ENCODE measurements at places on chromosomes 16 and 17.

- DNase-seq = no peak
- no peaks in the 10 kb centered on the region for H3K4me1 ChIP-seq
- H3K36me3 ChIP-seq = no peaks in the 10 kb centered on the region
- H3K27ac ChIP-seq = no peak overlapping the region
- H3K4me3 ChIP-seq = no peak overlapping the region
Observed at GRCh38 chr17:51673070-51673469, 412.7 kb downstream of the UTP18 start.

GRCh38 chr17:48522031-48522653 lies 8.7 kb downstream of the HOXB1 start:
- peak; percentile 67 for DNase-seq
- H3K4me3 ChIP-seq = peak overlapping the region; percentile 53
- H3K4me1 ChIP-seq = peaks cover 73% of the 10 kb centered on the region
- H3K27ac ChIP-seq = peak overlapping the region; percentile 98

GRCh38 chr16:85428168-85428898 lies 184.8 kb upstream of the GSE1 start:
- peak; percentile 47 for DNase-seq
- no peaks in the 10 kb centered on the region for H3K36me3 ChIP-seq
- H3K27ac ChIP-seq = no peak overlapping the region
- peaks cover 19% of the 10 kb centered on the region for H3K4me1 ChIP-seq

GRCh38 chr17:44942456-44942855 lies 5.1 kb downstream of the KIF18B start:
- peak overlapping the region; percentile 16 for H3K27ac ChIP-seq
- no peaks in the 10 kb centered on the region for H3K27me3 ChIP-seq
- H3K4me1 ChIP-seq = peaks cover 15% of the 10 kb centered on the region
- H3K4me3 ChIP-seq = no peak overlapping the region
- peaks cover 84% of the 10 kb centered on the region for H3K36me3 ChIP-seq

GRCh38 chr16:66881014-66881417 lies 701 bp downstream of the PDP2 start:
- peak overlapping the region; percentile 72 for H3K4me3 ChIP-seq
- peaks cover 19% of the 10 kb centered on the region for H3K36me3 ChIP-seq
- peaks cover 4% of the 10 kb centered on the region for H3K27me3 ChIP-seq

GRCh38 chr16:88478889-88479792 lies 26.1 kb downstream of the ZFPM1 start:
- peaks cover 46% of the 10 kb centered on the region for H3K4me1 ChIP-seq
- no peak overlapping the region for H3K27ac ChIP-seq
- no peaks in the 10 kb centered on the region for H3K36me3 ChIP-seq
- H3K4me3 ChIP-seq = no peak overlapping the region

- H3K4me1 ChIP-seq = peaks cover 47% of the 10 kb centered on the region
- peak overlapping the region; percentile 83 for H3K27ac ChIP-seq
- H3K27me3 ChIP-seq = peaks cover 3% of the 10 kb centered on the region
- DNase-seq = no peak
Observed at GRCh38 chr17:19242323-19242722, 5.2 kb downstream of the EPN2 start.

GRCh38 chr17:73489333-73489732 lies 154.9 kb downstream of the SDK2 start:
- no peak overlapping the region for H3K4me3 ChIP-seq
- peaks cover 20% of the 10 kb centered on the region for H3K36me3 ChIP-seq
- H3K4me1 ChIP-seq = peaks cover 17% of the 10 kb centered on the region
- DNase-seq = no peak
- H3K27me3 ChIP-seq = peaks cover 19% of the 10 kb centered on the region
- H3K27ac ChIP-seq = no peak overlapping the region

DNA sequence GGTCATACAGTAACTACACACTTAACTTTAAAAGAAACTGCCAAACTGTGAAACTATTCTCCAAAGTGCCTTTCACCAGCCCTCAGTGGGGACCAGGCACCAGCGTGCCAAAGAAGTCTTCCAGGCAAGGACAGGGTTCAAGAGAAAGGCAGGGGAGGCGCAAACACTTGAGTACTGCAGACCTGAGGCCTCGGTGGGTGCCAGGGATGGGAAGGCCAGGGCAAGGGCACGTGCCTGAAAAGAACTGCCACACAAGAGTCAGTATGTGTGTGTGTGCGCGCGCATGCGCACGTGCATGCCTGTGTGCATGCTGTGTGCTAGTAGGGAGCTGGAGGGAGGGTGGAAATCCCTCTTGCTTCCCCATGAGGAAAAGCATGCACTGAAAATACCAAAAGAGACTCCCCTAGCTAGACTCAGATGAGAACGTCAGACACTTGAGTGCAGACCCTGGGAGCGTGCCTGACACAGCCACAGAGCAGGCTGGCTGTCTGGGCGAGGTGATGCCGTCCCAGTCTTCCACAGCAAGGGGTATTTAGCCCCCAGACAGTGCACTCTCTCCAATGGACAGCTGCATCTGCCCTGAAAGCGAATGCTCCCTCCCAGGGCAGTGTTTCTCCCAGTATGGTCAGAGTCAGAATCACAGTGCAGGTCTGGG lies 40.1 kb upstream of the GSG1L start:
- peak overlapping the region; percentile 45 for H3K27ac ChIP-seq
- DNase-seq = no peak
- peaks cover 67% of the 10 kb centered on the region for H3K36me3 ChIP-seq
- no peaks in the 10 kb centered on the region for H3K4me1 ChIP-seq

- no peak for DNase-seq
- no peak overlapping the region for H3K4me3 ChIP-seq
- peaks cover 18% of the 10 kb centered on the region for H3K36me3 ChIP-seq
- peaks cover 6% of the 10 kb centered on the region for H3K27me3 ChIP-seq
Observed at GRCh38 chr16:70746708-70747424, 54.1 kb downstream of the VAC14 start.

DNA sequence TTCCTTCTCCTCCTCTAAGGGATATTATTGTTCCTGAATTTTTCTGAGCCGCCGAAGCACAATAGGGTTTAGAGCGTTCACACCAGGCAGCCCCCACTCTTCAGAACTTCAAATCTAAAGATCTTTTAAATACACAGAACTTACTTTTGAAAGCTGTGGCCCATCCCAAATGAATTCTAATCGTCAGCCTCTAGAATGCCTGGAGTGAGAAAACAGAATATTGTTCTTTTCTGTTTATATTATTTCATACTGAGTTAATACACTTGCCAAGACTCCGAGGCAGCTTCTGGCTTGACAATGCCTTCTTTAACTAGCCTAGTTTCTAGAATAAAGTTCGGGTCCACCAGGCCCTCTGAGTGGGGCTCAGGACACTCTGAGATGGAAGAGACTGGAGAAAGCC lies 405.6 kb downstream of the WWOX start:
- no peaks in the 10 kb centered on the region for H3K27me3 ChIP-seq
- peaks cover 73% of the 10 kb centered on the region for H3K4me1 ChIP-seq
- no peaks in the 10 kb centered on the region for H3K36me3 ChIP-seq

DNA sequence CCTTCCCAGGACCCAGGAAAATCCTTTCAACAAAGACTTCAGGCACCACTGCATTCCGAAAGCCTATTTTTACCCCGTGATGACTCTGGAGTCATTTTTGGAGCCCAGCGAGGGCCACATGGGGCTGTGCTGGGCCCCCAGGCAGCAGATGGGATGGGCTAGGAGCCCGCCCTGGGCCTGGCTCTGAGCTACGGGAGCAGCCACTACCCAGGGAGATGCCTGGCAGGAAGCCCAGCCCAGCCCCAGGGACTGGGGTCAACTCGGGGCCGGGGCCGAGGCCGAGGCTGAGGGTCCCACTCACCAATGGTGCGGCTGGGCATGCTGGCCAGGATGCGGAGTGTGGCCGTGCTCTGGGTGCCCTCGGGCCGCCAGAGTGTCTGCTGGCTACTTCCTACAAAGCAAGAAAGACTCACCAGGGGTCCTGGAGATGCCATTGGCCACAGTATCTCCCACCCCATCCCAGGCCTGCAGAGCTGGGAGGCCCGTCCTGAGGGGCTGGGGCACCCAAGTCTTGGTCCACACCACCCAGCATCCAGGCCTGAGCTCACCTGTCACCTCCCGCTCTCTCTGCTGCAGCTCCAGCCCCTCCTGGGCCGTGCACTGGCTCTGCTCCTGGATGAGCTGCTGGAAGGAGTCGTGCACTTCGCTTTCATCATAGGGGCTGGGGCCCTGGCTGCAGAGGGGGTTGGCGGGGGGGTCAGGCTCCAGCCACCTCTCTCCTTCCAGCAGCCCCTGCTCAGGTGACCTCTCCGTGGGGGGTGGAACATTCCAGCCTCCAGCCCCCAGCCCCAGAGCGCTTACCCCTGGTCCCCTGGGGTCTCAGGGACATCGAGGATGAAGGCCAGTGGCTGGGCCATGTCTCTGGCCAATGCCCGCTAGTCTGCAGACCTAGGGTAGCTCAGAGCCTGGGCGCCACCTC lies 2.3 kb downstream of the TMC6 start:
- peak overlapping the region; percentile 85 for H3K4me3 ChIP-seq
- peaks cover 13% of the 10 kb centered on the region for H3K36me3 ChIP-seq
- peaks cover 38% of the 10 kb centered on the region for H3K4me1 ChIP-seq
- peak overlapping the region; percentile 51 for H3K27ac ChIP-seq

GRCh38 chr17:76726776-76727718 lies at the start of gene METTL23:
Gene METTL23, plus strand, starts transcription at chr17:76726839. Its CDS starts 2,872 bp downstream, at chr17:76729711.
- peaks cover 41% of the 10 kb centered on the region for H3K36me3 ChIP-seq
- H3K4me3 ChIP-seq = peak within 1 kb of the TSS; percentile 90
- peak within 1 kb of the TSS; percentile 97 for H3K27ac ChIP-seq
- peak; percentile 78 for DNase-seq

DNA sequence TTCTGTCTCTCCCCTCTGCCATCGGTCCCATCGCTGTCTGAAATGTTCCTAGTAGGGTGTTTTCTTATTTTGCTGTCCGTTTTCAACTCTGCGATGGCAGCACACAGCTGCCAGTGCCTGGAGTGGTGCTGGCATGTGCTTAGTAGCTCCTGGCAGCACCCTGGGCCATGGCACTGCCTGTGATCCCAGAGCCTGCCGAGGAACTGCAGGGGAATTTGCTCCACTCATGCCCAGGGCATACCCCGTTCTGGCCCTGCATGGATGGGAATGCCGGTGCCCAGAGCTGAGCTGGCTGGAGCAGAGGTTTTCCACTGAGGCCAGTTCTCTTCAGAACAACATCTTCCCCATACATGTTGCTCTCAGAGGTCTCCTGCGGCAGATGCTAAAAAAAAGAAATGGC lies 43.1 kb downstream of the GPT2 start:
- peaks cover 37% of the 10 kb centered on the region for H3K36me3 ChIP-seq
- no peak for DNase-seq
- no peaks in the 10 kb centered on the region for H3K4me1 ChIP-seq
- H3K4me3 ChIP-seq = no peak overlapping the region
- no peaks in the 10 kb centered on the region for H3K27me3 ChIP-seq

GRCh38 chr16:79560318-79560717 lies 40.2 kb downstream of the MAF start:
- no peaks in the 10 kb centered on the region for H3K27me3 ChIP-seq
- H3K4me1 ChIP-seq = peaks cover 20% of the 10 kb centered on the region
- DNase-seq = no peak
- H3K36me3 ChIP-seq = peaks cover 14% of the 10 kb centered on the region

DNA sequence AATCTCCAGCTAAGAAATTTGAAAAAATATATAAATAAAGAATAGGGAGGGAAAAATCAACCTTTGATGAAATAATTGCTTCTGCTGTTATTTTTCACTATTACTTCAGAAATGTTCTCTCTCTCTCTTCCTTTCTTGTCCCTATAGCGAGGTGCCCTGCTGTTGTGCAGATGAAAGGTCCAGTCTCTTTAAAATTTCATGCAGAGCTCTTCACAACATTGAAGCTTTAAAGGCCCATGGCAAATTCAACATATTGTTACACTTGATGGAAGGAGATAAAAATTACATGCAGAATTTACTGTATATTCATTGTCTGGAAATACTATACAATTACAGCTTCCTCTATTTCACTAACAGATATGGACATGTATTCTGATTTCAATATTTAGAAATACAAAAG lies 86.4 kb upstream of the PSMD7 start:
- peaks cover 5% of the 10 kb centered on the region for H3K4me1 ChIP-seq
- no peak overlapping the region for H3K27ac ChIP-seq
- no peak overlapping the region for H3K4me3 ChIP-seq
- no peak for DNase-seq

DNA sequence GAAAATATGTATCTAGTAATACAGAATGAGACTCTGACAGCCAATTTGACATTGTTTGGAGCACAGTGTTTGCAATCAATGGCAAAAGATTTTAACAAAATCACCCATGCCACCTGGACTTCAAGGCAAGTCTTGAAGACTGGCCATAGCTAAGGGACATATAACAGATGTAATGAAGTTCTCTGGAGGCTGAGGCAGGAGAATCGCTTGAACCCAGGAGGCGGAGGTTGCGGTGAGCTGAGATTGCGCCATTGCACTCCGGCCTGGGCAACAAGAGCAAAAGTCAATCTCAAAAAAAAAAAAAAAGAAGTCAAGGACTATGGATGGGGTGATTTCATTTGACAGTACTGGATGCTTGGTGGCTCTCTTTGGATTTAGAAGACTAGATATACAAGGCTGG lies 5.6 kb upstream of the BPTF start:
- H3K4me1 ChIP-seq = peaks cover 16% of the 10 kb centered on the region
- no peak overlapping the region for H3K4me3 ChIP-seq
- no peaks in the 10 kb centered on the region for H3K36me3 ChIP-seq
- no peak for DNase-seq
- H3K27ac ChIP-seq = no peak overlapping the region

- DNase-seq = no peak
- peaks cover 30% of the 10 kb centered on the region for H3K4me1 ChIP-seq
- peak overlapping the region; percentile 93 for H3K4me3 ChIP-seq
- H3K27ac ChIP-seq = peak overlapping the region; percentile 60
- H3K27me3 ChIP-seq = no peaks in the 10 kb centered on the region
Observed at GRCh38 chr17:67364847-67365737, 1.3 kb downstream of the PSMD12 start.

DNA sequence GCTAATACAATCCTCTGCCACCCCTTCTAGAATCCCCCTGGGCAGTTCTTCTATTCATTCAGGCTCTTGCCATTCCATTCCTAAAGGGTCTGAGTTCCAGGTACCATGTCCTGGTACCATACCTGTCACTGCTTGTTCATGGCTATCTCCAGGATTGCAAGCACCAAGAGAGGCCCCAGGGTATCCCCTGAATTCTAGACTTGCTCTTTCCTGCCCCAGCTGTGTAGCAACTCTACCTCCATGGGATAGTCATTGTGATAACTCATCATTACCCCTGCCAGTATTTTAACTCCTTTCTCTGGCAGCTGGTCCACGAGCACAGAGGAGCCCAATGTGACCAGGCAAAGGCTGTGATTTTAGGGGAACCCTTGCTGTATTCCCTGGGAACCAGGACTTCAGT lies 143.7 kb upstream of the CDH5 start:
- no peak for DNase-seq
- peak overlapping the region; percentile 42 for H3K27ac ChIP-seq
- peaks cover 15% of the 10 kb centered on the region for H3K4me1 ChIP-seq
- H3K27me3 ChIP-seq = peaks cover 16% of the 10 kb centered on the region

DNA sequence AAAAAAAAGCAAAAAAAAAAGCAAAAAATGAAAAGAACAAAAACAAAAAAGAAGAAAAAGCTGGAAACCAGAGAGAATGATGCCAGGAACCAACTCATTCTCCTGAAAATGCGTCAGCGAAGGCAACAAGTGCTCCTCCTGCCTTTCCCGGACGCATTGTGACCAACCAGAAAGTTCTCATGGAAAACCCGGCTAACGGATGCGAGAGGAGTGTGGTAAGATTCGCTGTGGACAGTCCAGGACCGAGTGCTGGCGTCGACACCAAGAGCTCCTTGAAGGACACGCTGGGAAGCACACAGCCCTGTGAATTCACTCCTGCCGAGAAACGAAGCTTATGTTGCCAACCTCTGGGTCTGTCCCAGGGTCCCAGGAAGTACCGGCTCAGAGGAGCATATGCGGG lies 43.4 kb downstream of the METRNL start:
- H3K4me1 ChIP-seq = peaks cover 36% of the 10 kb centered on the region
- H3K27ac ChIP-seq = no peak overlapping the region
- no peak for DNase-seq
- H3K36me3 ChIP-seq = no peaks in the 10 kb centered on the region
